ENCODE measurements at places on chromosomes 6 and 20.

GRCh38 chr6:169932491-169932890, 181.1 kb downstream of the ERMARD start:
- DNase-seq = no peak

DNA sequence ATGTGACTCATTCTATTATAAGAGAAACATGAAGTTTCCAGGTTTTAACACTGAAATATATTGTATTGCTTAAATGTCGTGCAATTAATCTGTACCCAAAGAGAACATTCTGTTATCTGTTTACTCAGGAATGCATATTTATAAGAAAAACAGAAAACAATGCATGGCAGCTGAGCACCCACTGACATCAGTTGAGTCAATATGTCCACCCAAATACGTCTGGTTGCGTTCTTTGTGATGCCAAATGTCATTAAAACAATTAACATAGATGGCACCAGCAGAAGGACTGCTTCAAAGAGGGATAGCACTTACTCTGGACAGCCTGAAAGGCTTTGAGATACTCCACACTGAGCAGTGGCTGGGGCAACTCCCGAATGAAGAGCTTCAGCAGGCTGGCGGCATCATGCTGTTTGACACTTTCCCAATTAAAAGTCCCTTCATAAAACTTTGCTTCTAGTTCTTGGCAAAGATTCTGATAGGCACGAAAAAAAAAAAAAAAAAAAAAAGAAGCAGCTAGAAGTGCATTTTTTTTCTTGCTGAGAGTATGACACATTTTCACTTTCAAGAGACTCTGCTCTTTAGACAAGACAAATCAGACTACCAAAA, 102.3 kb downstream of the ARHGAP18 start:
- no peak for DNase-seq

DNA sequence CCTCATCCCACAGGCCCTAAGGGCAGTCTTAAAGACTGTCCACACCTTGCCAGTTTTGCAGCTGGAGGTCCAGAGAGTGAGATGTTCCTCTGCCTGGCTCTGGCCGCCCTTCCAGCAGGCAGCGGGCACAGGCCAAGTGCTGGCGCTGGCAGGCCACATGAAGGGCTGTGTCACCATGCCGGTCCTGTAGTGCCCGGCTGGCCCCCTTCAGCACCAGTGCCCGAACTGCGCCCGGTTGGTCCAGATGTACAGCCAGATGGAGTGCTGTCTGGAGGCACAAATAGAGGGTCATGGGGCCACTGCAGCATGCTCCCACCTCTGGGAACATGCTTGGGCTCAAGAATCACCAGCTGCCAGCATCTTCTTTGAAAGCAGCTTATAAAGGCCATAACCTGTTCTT, 3.8 kb downstream of the NFKBIE start:
- DNase-seq = no peak

GRCh38 chr20:49919461-49919860, 4.1 kb upstream of the SPATA2 start:
- no peak for DNase-seq

DNA sequence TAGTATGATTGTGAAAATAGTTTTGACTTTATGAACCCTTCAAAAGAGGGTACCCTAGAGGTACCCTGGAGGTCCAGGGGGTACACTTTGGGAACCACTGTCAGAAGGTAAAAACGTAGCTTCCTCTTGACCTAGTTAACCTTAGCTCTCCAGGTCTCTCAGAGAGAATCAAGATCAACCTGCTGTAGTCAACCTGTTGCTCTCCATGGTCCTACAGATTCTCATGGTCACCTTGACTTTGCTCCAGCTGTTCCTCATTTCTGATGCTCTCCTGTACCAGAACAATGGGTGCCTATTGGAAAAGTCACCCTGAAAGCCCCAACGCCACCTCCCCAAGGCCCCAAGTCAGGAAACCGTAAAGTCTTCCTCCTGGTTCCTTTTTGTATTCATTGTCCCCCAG, 294.4 kb upstream of the CDH4 start:
- no peak for DNase-seq

DNA sequence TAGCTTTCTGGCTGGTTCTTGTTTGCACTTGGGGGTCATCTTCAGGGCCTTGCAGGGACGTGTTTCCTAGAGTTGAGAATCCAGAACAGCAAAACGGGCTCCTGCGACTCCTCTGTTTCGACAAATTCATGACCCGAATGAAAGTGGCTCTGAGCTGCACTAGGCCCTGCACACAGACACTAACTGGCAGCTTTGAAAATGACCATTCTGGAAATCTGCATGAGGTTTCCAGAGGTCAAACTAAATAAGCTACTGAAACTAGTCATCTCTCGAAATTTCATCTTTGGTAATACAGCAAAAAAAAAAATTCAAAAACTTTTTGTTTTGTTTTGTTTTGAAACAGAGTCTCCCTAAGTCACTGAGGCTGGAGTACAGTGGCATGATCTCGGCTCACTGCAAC, 15.5 kb upstream of the BMP7 start:
- no peak for DNase-seq

All from AG09319 (cell line).